HuH-7 (cell line): ENCODE measurements at places on chromosomes 5 and 9.

- DNase-seq, result no peak
Observed at GRCh38 chr5:169721771-169722170, 84.7 kb downstream of the DOCK2 start.

DNA sequence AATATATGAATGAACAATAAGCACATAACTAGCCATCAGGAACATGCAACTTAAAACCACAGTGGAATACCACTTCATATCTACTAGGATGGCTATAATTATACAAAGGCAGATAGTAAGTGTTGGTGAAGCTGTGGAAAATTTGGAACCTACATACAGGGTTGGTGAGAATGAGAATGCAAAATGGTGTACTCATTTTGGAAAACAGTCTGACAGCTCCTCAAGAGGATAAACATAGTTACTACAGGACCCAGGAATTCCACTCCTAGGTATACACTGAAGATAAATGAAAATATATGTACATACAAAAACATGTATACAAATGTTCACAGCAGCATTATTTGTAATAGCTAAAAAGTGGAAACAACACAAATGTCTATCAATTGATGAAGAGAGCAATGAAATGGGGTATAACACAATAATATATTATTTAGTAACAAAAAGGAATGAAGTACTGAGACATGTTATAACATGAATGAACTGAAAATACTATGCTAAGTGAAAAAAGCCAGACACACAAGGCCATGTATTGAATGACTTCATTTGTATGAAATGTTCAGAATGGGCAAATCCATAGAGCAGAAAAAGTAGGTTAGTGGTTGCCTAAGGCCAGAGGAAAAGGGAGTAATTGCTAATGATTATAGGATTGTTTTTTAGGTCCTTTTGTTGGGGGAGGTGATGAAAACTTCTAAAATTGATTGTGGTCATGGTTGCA is 31.2 kb upstream of the CDK5RAP2 start:
- DNase-seq, result no peak

DNA sequence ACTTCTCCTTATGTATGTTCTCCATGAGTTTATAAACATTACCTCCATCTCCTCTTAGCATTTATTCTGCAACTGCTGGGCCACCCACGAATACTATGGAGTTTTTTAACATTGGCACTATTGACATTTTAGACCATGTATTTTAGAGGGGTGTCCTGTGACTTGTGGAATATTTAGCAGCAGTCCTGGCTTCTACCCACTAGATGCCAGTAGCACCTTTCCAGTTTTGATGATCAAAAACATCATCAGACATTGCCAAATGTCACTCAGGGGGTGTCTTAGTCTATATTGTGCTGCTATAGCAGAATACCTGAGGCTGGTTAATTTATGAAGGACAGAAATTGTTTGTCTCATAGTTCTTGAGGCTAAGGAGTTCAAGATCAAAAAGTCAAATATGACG is 187.5 kb upstream of the RORB start:
- DNase-seq, result no peak

DNA sequence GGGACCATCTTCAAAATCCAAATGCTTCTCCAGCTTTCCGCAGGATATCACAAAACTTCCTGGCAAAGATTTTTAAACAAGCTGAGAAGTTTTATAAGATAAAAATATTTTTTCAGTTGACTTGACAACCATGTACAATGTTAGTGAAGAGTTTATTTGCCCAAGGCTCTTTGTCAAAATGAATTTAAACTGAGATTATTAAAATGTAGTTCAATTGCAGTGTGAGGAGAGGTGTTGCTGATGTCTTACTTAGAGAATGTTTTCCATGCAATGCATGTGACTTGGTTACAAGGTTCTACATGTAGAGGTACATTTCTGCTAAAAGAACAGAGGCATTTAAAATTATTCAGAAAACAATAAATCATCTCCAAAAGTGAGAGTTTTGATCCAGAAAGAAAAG is 131.4 kb upstream of the MINAR2 start:
- no peak for DNase-seq

- no peak for DNase-seq
Observed at GRCh38 chr5:160054831-160055230, 45.9 kb downstream of the TTC1 start.

DNA sequence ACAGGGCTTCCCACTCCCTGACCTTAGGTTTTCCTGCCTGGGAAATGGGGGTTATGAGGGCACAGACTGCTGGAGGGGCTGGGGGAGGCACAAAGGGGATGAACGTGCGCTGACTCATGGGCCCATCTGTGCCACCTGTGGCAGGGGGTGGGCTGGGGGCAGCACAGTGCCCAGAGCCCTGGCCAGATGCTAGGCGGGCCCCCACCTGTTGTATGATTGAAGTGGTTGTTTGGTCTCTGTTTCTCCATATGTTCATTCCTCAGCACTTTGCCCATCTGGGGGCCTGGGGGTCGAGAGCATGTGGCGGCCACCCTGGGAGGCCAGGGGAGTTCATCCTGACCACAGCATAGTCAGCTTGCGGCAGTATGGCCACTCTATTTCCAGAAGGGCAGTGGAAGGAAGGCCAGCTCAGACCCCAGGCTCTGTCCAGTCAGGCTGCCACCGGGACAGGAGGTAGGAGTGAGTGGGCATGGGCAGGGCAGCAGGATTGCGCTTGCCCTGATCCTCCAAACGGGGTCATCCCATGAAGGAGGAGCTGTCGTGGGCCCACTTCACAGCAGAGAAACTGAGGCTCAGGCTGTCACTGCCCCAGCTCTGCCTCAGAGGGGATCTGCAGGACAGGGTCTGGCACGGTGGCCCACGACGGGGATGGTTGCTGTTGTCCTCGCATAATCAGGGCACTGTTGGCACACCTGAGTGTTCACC is 841 bp upstream of the NINJ1 start:
- DNase-seq, result no peak

DNA sequence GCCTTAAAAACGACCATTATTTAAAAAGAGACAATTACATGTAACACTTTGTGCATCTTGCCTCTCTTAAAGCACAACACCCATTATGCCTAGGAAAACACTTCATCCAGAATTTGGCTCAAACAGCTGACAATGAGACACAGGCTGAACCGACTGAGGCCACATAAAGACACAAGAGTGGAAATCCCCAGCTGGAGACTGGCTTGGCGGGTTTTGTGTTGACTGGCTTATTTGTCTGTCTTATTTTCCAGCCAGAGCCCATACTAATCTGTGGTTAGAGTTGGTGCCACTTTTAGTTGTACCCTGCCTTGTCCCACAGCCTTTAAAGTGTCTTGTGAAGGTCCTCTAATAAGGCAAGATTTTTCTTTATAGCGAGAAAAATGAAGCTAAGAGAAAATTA is 21.2 kb downstream of the TRIM14 start:
- no peak for DNase-seq

GRCh38 chr9:116285320-116285719 is 131.7 kb downstream of the PAPPA start:
- peak; percentile 22 for DNase-seq

- DNase-seq, result no peak
Observed at GRCh38 chr9:98520221-98520960, 188.3 kb downstream of the GABBR2 start.

DNA sequence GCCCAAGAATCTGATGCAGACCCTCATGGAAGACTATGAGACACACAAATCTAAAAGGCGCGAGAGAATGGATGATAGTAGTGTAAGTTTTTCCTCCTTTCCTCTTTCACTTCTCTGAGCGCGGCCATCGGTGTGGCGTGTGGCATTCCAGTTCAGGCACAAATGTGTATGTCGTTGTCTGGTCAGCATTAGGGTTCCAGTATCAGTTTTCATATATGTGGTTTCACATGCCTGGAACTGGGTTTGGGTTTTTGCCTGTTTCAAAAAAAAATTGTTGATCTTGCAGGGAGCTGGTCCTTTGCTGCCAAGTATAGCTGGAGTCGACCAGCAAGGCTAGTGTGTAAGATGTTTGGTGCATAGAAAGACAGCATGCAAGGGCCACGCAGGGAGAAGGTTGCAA is 51.5 kb downstream of the C9orf152 start:
- DNase-seq, result no peak

- DNase-seq, result no peak
Observed at GRCh38 chr9:33472881-33473615, 676 bp downstream of the NOL6 start.

DNA sequence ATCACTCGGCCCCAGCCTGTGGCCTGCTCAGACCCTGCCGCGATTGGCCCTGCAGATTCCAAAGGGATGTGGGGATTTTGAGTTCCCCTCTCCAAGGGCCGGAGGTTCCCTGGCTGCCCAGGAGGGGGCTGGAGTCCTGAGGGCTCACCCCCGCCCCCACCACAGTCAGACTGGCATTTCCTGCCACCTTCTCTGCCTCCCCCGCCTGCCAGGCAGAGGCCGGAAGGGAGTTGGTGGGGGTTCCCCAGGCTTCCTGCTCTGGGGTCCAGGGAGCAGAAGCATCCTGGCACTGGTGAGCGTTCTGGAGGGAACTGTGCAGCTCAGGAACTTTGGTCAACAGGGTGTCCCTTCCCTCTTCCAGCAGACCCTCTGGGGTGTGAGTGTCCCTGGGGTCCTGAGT is 70.6 kb downstream of the RXRA start:
- no peak for DNase-seq

- DNase-seq, result no peak
Observed at GRCh38 chr9:127423476-127423933, 677 bp upstream of the ZNF79 start.

DNA sequence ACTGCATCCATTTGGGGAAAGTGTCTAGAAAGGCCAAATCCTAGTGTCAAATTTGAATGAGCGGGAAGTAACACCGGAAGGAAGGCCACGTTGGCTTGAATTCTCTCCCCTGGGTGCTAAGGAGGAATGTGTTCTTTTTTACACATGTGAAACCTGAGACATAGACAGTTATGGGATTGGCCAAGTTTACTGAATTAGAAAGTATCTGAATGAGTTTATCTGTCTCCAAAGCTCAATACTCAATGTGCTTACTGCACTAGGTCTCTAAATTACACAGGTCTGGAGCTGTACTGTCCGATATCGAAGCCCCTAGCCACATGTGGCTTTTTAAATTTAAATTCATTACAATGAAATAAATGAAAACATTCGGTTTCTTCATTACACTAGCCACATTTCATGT is 6.0 kb downstream of the DMRT1 start:
- DNase-seq, result no peak

GRCh38 chr5:67515020-67515689 is 318.6 kb upstream of the CD180 start:
- no peak for DNase-seq
